ENCODE measurements at places on chromosomes 3 and 15.

DNA sequence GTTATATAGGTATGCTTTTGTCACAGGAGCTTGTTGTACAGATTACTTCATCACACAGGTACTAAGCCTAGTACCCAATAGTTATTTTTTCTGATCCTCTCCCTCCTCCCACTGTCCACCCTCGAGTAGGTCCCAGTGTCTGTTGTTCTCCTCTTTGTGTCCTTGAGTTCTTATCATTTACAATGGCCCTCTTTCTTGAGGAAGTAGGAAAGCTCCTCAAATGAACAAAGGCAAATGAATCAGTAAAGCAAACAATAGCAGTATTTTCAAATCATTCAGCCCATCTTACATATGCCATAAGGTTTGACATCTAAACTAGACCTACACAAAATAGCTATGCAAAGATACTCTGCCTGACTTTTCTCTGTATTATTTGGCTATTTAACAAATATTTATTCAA is 211.5 kb downstream of the CDIN1 start:
- no peak for DNase-seq

DNA sequence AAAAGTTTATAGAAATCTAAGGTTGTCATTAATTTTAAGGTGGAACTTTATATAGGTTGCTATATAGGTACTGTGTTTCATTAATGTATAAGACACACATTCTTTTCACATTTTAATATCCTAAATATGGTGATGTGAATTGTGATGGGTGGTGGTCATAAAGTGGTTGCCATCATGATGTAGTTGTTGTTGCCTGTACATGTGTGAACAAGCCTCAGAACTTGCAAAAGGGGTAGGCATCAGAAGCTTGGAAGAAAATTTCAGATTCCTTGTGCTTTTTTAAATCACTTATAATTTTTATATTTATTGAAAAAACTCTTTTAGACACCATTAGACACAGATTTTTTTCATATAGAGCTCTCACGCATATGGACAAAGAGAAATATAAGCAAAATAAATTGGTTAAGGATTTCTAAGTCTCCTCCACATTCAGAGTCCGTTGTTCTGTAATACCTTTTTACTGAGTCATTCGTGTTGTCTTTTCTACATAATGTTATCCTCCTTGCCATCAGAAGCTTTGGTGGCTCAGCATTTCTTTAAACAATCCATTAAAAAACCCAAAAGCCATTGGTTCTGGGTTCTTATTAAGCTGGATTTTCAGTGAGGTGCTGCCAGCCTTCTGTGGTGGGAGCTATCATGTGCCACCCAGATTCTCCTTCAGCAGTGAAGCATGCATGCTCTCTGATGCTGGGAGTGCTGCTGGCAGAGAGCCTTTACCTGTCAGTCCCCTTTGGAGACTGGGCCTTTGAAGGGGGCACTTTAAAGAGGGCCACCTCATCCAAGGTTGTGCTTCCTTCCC is 140.4 kb upstream of the GALNT15 start:
- DNase-seq: no peak

- DNase-seq: no peak
Measured at GRCh38 chr15:84992157-84992944, 10.7 kb downstream of the PDE8A start.

GRCh38 chr3:30161375-30161774 is 445.0 kb upstream of the TGFBR2 start:
- DNase-seq: no peak

GRCh38 chr15:83206526-83207008 is 1.1 kb downstream of the HDGFL3 start:
- DNase-seq: no peak

- no peak for DNase-seq
Measured at GRCh38 chr3:55676643-55677042, 189.5 kb upstream of the WNT5A start.

- DNase-seq: no peak
Measured at GRCh38 chr3:67529337-67529736, 125.1 kb downstream of the SUCLG2 start.

GRCh38 chr3:149634072-149634471 is 23.8 kb downstream of the WWTR1 start:
- DNase-seq: no peak

DNA sequence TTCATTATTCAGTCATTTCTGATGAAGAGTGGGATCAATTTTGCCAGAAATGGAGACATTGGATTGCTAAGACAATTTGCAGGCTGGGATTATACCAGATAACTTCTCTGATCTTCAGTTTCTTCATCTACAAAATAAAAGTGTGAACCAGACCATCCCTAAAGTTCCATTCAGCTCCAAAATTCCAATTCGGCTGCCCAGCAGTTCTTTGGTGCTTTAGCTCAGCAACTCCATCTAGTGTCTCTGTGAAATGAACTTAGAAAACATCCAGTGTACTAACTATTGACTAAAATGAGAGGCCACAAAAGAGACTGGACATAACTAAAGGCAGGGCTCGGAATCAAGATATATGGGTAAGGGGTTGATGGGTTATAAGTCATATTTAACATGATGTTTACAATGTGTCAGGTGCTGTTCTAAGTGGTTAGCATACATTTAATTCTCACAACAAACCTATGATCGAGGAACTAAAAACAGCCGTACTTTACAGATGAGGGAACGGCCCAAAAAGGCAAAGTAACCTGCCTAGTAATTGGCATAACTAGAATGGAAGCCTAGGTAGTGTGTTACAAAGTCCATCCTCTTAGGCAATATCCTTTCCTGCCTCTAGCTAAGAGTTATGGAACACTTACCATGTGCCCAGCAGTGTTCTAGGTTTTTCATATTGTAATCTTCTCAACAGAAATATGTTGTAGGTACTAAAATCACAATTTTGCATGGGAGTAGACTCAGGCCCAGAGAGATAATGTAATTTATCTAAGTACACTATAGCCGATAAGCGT is 17.0 kb downstream of the THAP10 start:
- DNase-seq: no peak

DNA sequence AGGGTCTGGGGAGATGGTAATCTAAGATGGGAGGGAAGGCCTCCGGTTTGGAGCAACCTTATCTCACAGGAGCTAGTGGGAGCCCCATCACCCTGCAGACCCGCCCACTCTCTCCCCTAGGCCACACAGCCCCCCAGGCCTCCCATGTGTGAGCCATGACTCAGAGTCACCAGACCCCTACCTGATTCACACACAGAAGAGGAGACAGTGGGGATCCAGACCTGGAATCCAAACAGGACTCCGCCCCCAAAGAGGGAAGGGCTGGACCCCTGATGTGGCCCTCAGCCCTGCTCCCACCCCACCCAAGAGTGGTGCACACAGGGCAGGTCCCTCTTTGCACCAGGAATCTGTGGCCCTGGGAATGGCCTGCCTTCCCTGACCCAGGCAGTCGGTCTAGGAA is 97.4 kb downstream of the ADCY5 start:
- DNase-seq: no peak

DNA sequence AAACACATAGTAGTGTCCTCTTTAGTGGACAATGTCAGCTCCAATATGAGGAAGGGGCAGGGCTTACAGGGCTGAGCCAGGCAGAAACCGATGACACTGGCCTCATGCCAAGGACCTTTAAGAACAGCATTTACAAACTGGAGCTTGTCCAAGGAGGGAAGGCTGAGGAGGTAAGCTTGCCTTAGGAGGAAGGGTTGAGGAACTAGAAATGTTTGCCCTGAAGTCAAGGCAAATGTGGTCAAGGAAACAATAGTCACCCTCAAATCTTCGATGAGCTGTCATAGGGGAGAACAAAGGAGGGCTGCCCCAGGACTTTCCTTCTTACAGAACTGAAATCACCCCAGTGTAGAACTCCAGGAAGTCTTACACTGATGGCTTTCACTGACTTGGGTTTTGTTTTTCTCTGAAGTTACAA is 136.4 kb downstream of the LIPC start:
- DNase-seq: no peak

- no peak for DNase-seq
Measured at GRCh38 chr3:78497021-78497420, 1270.8 kb downstream of the ROBO1 start.

GRCh38 chr3:106711650-106712049 is 665.6 kb upstream of the CCDC54 start:
- DNase-seq: no peak

- DNase-seq: no peak
Measured at GRCh38 chr15:69668963-69669362, 216.3 kb downstream of the RPLP1 start.

GRCh38 chr15:59647085-59647484 is 10.2 kb downstream of the GTF2A2 start:
- DNase-seq: no peak

Data from cortex of kidney (tissue), 1 donor.